Thoracic aorta (tissue), 2 donors: ENCODE measurements at places on chromosomes 2 and 18.

- DNase-seq, result no peak
Observed at GRCh38 chr2:37417321-37417720, 72.9 kb downstream of the QPCT start.

DNA sequence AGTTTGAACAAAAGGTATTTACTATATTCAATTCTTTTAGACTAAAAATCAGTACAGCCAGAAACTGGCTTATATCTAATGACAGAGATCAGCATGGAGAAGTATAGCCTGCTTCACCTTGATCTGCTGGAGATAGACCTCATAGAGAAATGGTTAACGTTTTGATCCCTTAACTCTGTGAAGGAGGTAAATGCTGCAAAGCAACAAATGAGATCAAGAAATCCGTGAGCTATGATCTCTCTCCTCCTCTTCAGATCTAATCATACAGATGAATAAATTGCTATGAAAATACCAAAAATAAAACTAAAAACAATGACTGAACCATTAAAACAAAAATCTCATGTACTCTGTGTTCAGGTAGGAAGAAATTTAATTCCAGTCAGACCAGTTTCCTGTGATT, 42.8 kb downstream of the KLHL14 start:
- DNase-seq, result no peak

DNA sequence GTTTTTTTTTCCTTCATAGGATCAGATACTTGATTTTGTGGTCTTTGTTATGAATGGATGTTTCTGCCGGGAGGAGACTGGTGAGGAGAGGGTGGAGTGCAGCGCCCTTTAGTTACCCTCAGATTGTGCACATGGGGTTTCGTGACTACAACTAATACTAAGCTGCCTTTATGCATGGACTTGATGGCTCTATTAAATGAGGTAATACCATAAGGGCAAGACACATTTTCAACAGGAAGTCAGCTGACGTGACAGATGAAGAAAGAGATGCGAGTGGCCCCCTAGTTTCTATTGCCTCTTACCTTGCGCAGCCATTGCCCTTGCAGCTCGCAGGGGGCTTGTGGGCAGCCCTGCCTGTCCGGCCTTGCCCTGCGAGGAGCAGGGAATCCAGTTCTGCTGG, 24.4 kb downstream of the ZNF407 start:
- DNase-seq, result no peak

- no peak for DNase-seq
Observed at GRCh38 chr2:40147360-40147759, 304.5 kb downstream of the SLC8A1 start.

GRCh38 chr18:36376361-36376760, 78.8 kb downstream of the FHOD3 start:
- DNase-seq, result no peak

- DNase-seq, result no peak
Observed at GRCh38 chr2:238502088-238502810, 75.5 kb downstream of the ASB1 start.
